Muscle of arm (tissue), 14 donors: ENCODE measurements at places on chromosomes 12 and 14.

DNA sequence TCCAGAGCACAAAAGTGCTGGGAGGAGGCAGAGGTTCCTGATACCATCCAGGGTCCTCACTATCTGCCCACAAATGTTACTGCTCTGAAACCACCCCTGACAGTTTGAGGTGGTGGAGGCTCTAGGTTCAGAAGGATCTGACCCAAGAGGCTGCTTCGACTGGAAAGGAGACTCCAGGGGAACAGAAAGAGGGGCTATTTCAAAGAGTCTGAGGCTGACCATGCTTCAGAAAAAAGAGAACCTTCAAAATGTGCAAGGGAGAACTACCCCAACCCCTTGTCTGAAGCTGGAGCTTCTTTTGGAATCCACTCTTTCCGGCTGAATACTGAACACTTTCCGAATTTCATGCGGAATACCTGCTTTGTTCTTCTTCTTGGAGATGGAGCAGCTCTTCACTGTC lies 41.8 kb downstream of the RBM19 start:
- DNase-seq = no peak

DNA sequence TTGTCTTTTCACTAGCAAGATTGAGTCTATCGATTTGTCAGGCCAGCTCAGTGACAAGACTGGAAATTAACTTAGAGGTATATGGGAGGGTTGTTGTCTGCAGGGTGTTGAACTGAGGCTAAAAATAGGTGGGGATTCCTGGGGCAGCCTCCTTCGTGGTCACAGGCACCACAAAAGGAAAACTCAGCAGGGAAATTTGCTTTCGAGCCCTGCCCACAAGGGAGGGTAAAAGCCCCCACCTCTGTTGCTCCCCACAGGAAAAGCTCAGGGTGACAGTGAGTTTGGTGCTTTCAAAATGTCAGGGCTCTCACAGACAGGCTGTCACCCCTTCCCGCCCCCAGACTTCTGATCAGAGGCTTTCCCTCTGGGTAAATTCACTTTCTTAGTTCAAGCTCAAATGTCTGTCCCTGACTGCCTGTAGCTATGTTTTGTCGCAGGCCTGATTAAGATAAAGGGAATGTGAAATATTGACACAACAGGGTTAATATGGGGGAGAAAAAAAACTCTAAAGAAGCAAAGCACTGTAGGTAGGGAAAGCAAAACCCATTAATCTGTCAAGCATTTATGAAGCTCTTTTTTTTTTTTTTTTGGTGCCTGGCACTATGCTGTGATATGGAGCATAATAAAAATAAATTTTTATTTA lies 11.7 kb upstream of the NFKBIA start:
- no peak for DNase-seq

DNA sequence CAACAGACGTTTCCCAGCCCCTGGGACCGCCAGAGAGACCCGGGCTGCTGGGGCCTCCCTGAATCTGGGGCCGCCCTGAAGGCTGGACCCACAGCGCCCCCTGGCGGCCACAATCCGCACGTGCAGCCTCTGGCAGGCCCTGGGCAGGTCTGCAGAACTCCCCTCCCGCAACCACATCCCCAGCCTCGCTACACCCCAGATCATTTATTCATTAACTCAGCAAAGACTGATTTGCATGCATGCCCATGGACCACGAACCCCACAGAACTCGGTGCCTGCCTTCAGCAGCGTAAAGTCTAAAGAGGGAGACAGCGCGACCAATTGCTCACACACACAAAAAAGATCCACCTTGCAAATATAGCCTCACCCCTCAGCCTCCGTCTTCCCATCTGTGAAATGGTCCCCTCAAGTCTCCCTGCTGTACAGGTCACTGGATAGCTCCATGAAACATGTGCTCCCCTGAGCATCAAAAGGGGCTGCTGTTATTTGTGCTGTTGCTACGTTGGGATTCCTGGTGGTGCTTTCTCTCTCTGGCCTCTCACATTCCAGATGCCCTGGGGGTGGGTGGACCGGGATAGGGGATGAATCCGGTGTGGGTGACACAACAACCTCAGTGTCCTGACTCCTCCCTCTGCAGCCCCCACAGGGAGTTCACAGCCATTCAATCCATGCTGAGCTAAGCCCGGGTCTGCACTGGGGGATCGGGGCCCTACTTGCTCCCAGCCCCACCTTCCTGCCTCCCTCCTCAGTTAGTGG lies 96.4 kb downstream of the SCARB1 start:
- DNase-seq = peak; percentile 87

DNA sequence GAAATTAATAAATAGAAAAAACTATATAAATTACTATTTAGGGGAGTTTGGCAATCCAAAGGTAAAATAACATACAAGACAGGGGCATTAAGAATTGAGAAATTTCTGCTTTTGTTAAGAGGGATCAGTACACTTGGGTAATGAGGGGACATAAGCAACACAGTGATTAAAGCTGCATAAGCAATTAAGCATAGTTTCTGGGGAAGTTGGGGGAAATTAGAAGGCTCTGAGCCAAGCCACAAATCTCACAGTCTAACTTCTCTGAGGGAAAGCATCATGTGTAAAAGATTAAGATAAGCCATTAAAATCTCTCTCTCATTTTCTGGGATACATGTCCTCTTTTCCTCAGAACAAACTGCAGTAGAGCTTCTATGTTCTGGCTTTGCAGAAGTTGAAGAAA lies 533.9 kb upstream of the LRFN5 start:
- no peak for DNase-seq

GRCh38 chr12:101173197-101173749 lies 36.8 kb downstream of the SLC5A8 start:
- DNase-seq = no peak

DNA sequence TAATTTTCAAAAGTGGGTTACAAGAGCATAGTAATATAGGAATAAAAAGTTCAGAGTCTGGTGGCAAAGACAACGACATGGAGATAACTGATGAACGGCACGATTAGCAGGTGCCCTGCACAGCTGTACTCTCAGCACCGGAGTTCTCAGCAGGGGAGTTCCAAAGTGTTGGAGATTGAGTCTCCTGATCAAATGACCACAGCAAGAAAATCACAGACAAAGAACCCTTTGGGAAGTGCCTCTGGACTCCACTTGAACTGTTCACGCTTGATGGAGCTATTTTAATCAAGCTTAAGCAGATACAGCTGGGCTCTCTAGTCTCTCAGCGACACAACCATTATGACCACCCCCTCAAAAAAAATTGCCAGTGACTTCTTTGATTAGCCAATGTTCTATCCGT lies 153.1 kb downstream of the ALG10B start:
- no peak for DNase-seq

GRCh38 chr14:49017447-49017846 lies 568.7 kb downstream of the RPS29 start:
- DNase-seq = no peak

GRCh38 chr12:121223292-121224285 lies 13.7 kb downstream of the P2RX4 start:
- DNase-seq = no peak
